ENCODE measurements at places on chromosomes 3 and 15. TPM values are rescaled to one million over a fixed set of nuclear protein-coding genes. Genes with fewer than 3 reads are reported as not detected.

COLQ gene
- 1.5 TPM for total RNA-seq

GOLGA6B gene
- total RNA-seq: not detected

CSK gene
- 90.5 TPM for total RNA-seq

CCDC33 gene
- 0.22 TPM for total RNA-seq

HDC gene
- 0.52 TPM for total RNA-seq

CRABP1 gene
- total RNA-seq: 0.67 TPM

GOLGA8Q gene
- total RNA-seq: 0.75 TPM

PROK2 gene
- 0.46 TPM for total RNA-seq

LRRN1 gene
- total RNA-seq: 1.2 TPM

CATSPER2 gene
- total RNA-seq: 10.8 TPM

FBN1 gene
- total RNA-seq: 35.9 TPM

MDFIC2 gene
- total RNA-seq: not detected

IMPDH2 gene
- total RNA-seq: 114 TPM

ACAN gene
- 0.09 TPM for total RNA-seq
